ENCODE measurements at places on chromosomes 7 and 10.

DNA sequence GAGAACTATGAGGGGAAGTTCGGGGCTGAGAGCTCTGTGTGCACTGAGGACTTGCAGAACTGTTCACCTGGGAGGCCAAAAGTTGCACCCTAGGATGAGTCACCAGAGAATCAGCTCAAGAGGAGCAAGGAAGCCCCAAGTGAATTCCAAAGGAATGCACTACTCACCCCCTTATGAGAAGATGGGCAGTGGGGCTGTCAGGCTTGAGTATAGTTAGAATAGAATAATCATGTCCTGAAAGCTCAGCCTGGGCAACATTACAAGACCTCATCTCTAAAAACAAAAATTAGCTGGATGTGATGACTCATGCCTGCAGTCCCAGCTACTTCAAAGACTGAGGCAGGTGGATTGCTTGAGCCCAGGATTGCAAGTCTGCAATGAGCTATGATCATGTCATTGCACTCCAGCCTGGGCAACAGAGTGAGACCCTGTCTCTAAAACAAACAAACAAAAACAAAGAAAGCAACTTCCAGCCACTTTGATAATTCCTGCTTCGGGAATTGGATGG, 30.0 kb downstream of the MAP3K8 start:
- no peak for DNase-seq

DNA sequence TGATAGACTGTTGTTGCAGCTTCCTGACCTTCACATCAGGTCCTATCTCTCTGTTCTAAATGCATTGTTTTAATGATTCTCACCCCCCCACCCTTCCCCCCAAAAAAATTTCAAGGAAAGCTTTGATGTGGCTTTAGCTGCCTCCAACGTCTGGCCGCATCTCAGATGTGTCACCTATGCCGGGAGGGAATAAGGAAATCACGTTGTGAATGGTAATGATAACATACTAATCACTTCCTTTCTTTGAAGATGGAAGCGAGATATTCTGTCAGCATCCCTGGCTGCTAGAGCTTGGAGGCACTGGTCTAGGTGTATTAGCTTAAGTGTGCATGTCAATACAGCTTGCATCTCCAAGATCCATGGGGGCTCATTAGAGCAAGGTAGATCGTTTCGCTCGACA, 89.6 kb downstream of the VTI1A start:
- DNase-seq, result no peak

DNA sequence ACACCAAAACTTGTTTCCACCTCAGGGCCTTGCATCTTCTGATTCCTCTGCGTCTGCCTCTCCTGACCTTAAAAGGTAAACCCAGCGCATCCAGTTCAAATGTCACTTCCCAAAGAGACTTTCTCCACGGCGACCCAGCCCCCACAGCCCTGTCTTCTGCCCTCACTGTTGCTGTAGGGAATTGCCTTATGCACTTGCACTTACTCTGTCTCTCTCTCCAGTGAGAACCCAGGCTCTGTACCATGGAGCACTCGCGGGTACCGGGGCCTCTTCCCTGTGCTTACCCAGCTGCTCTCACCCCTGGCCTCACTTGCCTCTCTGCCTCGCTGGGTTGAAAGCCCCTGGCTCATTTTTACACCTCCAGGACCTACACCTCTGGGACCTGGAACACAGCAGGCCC, 48.4 kb downstream of the AOC1 start:
- no peak for DNase-seq

DNA sequence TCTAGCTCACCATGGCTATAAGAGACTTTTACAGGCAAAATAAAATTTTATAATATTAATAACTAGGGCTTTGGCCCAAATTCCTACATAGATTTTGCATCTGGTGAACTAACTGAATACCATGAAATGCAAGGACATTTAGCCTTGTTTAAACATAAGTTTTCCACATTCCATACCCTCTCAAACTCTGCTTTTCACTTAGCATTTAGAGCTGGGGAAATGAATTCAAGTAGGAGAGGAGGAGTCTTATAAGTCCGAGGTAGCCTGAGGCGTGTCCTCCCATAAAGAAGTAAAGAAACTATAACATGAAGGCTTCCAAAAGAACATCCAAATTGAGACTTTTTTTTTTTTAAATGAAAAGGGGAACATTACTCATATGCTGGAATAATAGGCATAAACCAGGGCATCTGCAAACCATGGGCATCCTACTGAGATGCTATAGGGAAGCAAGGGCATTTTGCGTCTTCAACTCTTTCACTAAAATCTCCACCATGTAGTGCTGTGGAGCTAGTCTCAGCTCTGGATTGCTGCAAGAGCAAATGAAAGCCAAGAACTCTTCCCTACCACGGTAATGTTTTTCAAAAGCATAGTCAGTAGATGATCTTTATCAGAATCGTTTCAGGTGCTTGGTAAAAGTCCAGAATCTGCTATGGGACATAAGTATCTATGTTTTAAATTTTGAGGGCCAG, 79.1 kb downstream of the PALS2 start:
- DNase-seq, result no peak

DNA sequence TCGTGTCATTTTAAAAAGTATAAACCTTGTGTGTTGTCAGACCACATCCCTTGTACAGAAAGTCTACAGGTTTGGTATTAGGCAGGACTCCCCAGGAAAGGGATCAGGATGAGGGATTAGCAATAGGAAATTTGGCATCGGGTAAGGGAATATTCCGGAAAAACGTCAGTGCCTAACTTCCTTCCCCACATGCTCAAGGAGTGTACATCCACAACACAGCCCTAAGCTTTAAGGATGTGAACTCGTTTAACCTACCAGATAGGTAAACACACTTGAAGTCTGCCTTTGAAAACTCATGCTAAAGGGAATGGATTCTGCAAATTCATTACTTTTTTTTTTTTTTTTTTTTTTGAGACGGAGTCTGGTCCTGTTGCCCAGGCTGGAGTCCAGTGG, 194.9 kb downstream of the SKIDA1 start:
- no peak for DNase-seq
